ENCODE measurements at places on chromosomes 5 and 9. TPM values are rescaled to one million over a fixed set of nuclear protein-coding genes. Genes with fewer than 3 reads are reported as not detected.

The BTNL3 gene
- 158 TPM for polyA plus RNA-seq

The SPATA31E1 gene
- polyA plus RNA-seq, result 0.48 TPM

The MYMK gene
- polyA plus RNA-seq, result 0.13 TPM

The DMRTA1 gene
- polyA plus RNA-seq, result 0.15 TPM

The NEUROG1 gene
- polyA plus RNA-seq, result not detected

The SHOC1 gene
- polyA plus RNA-seq, result 0.10 TPM

The MOB3B gene
- 34.7 TPM for polyA plus RNA-seq

The IFNK gene
- polyA plus RNA-seq, result 0.06 TPM

The CTNND2 gene
- polyA plus RNA-seq, result 2.8 TPM

The HARS2 gene
- 39.2 TPM for polyA plus RNA-seq

The N4BP3 gene
- 2.0 TPM for polyA plus RNA-seq

DNA sequence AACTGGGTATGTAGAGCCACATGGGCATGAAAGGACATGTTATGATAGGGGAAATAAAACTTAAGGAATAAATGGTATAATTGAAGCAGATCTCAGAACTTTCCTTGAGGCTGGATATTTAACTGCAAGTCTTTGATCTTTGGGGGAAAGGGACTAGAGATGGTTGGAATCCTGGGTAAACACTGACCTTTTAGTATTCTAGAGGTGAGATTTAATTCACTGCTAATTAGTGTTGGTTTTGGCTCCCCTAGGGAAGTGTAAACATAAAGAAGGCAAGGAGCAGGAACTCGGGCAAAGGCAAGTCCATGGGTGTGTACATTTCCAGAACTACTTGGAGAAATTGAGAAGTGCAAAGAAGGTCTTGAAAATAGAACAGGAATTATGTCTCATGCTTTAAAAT, 16.6 kb downstream of the NIM1K start:
- DNase-seq, result no peak
- H3K4me1 ChIP-seq, result no peaks in the 10 kb centered on the region
- peaks cover 5% of the 10 kb centered on the region for H3K27me3 ChIP-seq
- no peak overlapping the region for H3K4me3 ChIP-seq
- no peak overlapping the region for H3K27ac ChIP-seq

- H3K27ac ChIP-seq, result no peak overlapping the region
- H3K27me3 ChIP-seq, result no peaks in the 10 kb centered on the region
- peaks cover 8% of the 10 kb centered on the region for H3K4me1 ChIP-seq
- DNase-seq, result no peak
- H3K4me3 ChIP-seq, result no peak overlapping the region
Observed at GRCh38 chr9:77943057-77943456, 88.6 kb downstream of the GNAQ start.

DNA sequence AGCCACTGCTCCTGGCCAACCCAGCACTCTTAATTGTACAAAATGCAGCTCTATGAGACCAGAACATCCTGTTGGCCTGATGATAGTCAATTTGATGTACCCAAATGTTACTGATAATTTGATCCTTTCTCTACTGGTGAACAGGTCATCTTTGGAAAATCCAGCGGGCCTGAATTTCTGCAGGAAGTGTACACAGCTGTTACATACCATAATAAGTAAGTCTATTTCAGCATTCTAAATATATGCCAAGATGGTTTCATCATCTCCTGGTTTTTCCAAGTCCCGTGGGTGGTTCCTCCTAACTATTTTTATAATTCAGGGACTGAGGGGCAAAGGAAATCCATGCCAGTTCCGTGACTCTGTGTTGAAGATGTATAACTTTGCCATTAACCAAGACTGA, 155.4 kb downstream of the DOCK8 start:
- no peak for DNase-seq
- H3K27ac ChIP-seq, result no peak overlapping the region
- H3K36me3 ChIP-seq, result peaks cover 14% of the 10 kb centered on the region
- no peaks in the 10 kb centered on the region for H3K27me3 ChIP-seq
- no peak overlapping the region for H3K4me3 ChIP-seq

GRCh38 chr9:83267741-83268140, 204.8 kb upstream of the RASEF start:
- no peak overlapping the region for H3K4me3 ChIP-seq
- no peak for DNase-seq
- H3K4me1 ChIP-seq, result no peaks in the 10 kb centered on the region
- H3K36me3 ChIP-seq, result no peaks in the 10 kb centered on the region
- no peaks in the 10 kb centered on the region for H3K27me3 ChIP-seq
- no peak overlapping the region for H3K27ac ChIP-seq

DNA sequence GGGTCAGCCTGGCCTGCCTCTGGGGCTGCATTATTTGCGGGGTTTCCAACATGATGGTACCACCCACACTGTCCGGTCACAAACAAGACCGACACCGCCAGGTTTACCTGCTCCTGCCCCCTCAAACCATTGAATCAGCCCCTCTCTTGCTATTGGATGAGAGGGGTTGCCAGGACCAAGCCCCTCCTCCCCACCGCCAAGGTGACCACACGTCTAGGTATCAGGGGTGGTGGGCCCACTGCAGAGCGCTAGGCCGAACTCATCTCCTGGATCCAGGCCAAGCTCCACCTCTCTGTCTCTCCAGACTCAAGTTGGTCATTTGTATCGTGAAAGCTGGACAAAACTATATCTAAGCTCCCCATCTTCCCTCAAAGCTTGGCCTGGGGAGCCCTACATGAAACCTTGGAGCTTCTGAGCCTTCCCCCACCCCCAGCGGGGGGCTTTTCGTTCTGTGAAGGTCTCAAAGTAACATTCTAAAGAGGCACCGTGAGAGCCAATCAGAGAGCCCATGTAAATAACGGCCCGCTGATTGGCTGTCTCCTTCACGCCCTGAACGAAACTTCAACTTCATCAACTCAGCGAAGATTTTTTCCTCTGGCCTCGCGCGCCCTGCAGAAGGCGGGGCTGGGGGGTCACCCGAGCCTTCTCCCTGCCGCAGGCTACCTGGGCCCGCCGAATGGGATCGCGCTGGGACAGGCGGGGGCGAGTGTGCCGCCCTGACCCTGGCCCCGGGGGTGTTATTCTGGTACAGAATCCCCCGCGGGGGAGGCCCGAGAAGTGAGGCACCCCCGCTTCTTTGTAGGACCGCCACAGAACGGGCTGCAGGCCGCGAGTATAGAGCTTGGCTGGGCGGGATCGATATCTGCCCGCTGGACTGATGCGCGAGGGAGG, 49.6 kb upstream of the PSD2 start:
- no peaks in the 10 kb centered on the region for H3K36me3 ChIP-seq
- H3K27me3 ChIP-seq, result peaks cover 30% of the 10 kb centered on the region
- DNase-seq, result peak; percentile 59

DNA sequence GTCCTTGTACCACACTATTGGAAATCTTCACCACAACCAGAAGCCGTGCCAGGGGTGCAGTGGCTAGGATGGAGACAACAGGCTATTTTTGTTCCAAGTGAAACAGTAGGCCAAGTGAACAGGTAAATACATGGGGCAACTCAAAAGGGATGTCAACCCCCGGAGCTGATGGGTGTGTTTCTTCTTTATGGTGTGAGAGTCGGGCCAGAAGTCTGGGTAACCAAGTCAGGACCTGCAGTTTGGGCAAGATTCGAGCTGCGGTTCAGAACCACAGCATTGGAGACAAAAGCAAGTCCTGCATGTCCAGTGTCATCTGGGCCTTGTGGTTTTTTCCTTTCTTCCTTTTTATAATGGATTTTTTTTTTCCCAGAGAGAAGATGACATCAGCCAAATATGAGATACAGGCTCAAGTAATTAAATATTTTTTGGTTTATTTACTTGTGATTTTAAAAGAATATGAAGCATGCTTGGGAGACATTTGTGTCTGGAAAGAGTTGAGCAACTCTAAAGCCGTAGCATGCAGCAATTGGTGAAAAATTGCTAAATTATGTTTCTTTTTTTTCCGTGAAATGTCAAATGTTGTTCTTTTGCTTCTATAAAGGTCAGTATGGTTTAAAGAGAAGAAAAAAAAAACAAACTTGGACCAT, 261.6 kb downstream of the ARRDC3 start:
- no peaks in the 10 kb centered on the region for H3K36me3 ChIP-seq
- no peak overlapping the region for H3K4me3 ChIP-seq
- no peak for DNase-seq
- H3K27ac ChIP-seq, result no peak overlapping the region
- H3K4me1 ChIP-seq, result peaks cover 10% of the 10 kb centered on the region
- H3K27me3 ChIP-seq, result no peaks in the 10 kb centered on the region

- peaks cover 4% of the 10 kb centered on the region for H3K4me1 ChIP-seq
- no peaks in the 10 kb centered on the region for H3K27me3 ChIP-seq
- peaks cover 24% of the 10 kb centered on the region for H3K36me3 ChIP-seq
- no peak overlapping the region for H3K4me3 ChIP-seq
Observed at GRCh38 chr9:72213906-72214305, 64.7 kb downstream of the GDA start.

GRCh38 chr5:175823731-175824525, 47.5 kb upstream of the CPLX2 start:
- no peak overlapping the region for H3K4me3 ChIP-seq
- H3K4me1 ChIP-seq, result no peaks in the 10 kb centered on the region
- no peak for DNase-seq
- H3K27me3 ChIP-seq, result peaks cover 3% of the 10 kb centered on the region
- no peak overlapping the region for H3K27ac ChIP-seq
- no peaks in the 10 kb centered on the region for H3K36me3 ChIP-seq

GRCh38 chr9:69264526-69264925, 60.5 kb upstream of the ENTREP1 start:
- no peaks in the 10 kb centered on the region for H3K4me1 ChIP-seq
- no peak overlapping the region for H3K27ac ChIP-seq
- no peaks in the 10 kb centered on the region for H3K27me3 ChIP-seq
- no peak for DNase-seq
- H3K36me3 ChIP-seq, result no peaks in the 10 kb centered on the region

GRCh38 chr5:130090569-130091270, 186.5 kb downstream of the CHSY3 start:
- H3K27me3 ChIP-seq, result no peaks in the 10 kb centered on the region
- DNase-seq, result no peak
- H3K36me3 ChIP-seq, result no peaks in the 10 kb centered on the region
- no peaks in the 10 kb centered on the region for H3K4me1 ChIP-seq
- H3K27ac ChIP-seq, result no peak overlapping the region

DNA sequence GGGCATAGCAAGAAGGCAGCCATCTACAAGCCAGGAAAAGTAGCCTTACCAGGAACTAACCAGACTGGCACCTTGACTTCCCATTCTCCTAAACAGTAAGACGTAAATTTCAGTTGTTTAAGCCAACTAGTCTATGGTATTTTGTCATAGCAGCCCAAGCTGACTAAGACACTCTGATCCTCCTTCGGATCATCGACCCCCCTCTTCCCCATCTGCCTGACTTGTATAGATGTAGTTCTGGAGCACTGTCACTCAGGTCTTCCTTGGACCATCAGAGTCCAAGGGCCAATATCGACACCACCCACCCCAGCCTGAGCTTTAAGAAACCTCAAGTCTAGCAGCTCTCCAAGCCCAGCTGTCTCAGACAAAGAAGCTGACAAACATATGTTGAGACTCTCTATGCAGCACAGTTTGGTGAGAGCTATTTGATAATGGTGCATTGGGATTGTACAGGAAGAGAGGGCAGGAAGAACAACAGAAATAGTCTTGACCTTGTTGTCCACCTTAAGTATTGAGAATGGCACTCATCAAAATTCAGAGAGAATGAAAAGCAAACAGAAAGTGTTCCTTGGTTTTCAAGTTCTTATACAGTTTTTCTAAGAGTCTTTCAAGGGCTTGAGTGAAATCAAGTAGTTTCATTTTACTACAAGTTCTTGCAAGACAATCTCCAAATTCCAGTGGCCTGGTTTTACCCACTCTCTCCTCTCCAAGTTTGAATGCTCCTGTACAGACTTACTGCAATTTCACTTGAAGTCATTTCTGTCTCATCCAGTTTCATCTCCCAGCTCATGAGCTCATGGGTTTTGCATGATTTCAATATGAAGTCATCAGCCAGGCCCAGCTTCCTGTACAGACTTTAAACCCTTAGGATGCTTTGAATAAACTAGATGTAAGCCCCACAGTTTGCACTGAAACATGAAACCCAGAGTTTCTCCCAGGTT, 122.3 kb upstream of the RAI14 start:
- H3K4me1 ChIP-seq, result no peaks in the 10 kb centered on the region
- no peaks in the 10 kb centered on the region for H3K36me3 ChIP-seq
- no peak overlapping the region for H3K4me3 ChIP-seq
- DNase-seq, result no peak
- H3K27me3 ChIP-seq, result no peaks in the 10 kb centered on the region
- H3K27ac ChIP-seq, result no peak overlapping the region

DNA sequence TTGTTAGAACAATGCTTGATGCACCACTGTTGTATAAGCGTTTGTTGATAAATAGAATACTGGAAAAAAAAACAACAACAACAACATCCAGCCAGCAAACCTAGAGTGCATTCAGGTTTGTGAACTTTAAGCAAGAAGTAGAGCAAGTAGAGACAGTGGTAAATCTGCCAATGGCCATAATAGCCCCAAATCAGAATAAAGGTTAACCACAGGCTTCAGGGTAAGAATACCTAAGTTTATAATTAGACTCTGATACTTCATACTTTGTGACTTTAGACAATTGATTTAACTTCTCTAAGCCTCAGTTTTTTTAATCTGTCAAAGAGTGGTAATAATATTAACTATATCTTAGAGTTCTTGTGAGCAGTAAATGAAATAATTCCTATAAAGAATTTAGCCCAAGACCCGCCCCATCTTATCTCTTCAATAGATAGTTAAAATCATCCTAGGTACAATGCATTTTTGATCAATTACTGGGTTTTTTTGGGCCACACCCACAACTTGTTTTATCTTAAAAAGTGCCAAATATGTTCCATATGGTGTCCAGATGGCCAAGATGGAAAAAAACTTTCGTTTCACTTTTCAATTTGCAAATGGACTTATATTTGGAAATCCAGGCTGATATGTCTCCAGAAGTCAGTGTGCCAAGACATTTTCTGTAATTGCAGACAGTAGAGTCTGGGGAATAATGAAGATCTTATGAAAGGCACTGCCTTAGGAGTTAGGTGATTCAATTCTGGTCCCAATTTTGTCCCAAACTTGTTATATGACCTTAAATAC, 24.5 kb upstream of the DPYSL3 start:
- H3K27ac ChIP-seq, result no peak overlapping the region
- peaks cover 2% of the 10 kb centered on the region for H3K27me3 ChIP-seq
- no peaks in the 10 kb centered on the region for H3K36me3 ChIP-seq

DNA sequence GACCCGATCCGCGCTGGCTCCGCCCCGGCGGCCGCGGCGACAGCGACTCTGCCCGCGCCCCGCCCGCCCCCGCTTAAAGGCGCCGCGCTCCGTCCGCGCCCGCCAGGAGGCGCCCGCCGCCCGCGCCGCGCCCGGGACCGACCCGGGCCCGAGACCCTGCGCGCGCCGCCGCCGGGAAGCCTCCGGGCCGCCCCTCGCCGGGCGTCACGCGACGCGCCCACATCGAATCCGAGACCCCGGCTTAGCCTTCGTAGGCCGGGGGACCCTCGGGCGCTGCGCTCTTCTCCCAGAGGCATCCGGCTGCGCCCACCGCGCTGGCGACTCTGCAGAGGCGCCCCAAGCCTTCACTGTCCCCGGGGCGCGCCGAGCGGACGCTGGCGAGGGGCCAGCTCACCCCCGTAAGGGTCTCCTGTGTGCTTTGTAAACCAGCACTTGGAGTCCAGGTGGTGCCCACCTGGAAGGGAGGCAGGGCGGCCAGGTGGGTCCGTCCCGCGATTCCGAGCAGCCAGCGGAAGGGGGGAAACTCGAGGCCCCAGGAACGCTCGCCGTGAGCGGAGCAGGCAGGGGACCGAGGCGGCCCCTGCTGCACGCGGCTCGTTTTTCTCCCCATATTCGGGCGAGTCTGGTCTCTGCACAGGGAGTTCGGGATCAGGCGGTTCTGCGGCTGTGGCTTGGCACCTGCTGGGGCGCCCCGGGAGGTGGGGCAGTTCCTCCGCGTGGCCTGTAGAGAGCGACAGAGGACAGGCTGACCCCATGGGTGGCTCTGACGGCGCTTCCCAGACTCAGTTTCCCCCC, 423 bp upstream of the ABCA2 start:
- H3K27me3 ChIP-seq, result no peaks in the 10 kb centered on the region
- peak overlapping the region; percentile 53 for H3K4me3 ChIP-seq
